ENCODE measurements at places on chromosomes 6 and 20.

- DNase-seq = no peak
These were observed 16.6 kb downstream of the DCDC2 start for GRCh38 chr6:24340998-24341938.

- DNase-seq = no peak
These were observed 21.0 kb upstream of the PRELID3B start for GRCh38 chr20:59063358-59064213.

DNA sequence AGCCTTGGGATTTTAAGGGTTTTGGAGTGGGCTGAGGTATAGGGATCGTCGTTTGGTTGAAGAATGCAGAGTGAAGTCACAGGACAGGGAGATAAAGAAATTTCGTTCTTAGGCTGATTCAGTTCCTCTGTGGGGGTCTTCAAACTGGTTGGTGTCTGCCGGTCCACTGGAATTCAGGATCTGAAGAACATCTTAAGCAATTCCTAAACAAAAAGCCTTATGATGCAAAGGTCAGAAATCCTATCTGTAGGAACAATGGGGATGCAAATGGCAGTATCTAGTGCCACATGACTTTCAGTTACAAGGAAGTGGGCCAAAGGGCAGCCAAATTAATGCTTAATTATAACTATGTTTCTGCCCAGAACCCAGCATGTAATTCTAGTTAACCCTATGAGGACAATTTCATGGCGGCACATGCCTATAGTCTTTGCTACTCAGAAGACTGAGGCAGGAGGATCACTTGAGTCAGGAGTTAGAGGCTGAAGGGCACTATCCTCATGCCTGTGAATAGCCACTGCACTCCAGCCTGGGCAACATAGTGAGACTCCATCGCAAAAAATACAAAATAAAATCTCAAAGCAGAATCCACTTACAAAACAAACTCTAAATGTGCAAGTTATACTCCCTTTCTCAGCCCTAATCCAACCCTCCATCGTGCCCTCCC is 4.6 kb upstream of the SLC2A10 start:
- no peak for DNase-seq

- DNase-seq = no peak
These were observed 30.6 kb downstream of the SPINT4 start for GRCh38 chr20:45752746-45753145.

DNA sequence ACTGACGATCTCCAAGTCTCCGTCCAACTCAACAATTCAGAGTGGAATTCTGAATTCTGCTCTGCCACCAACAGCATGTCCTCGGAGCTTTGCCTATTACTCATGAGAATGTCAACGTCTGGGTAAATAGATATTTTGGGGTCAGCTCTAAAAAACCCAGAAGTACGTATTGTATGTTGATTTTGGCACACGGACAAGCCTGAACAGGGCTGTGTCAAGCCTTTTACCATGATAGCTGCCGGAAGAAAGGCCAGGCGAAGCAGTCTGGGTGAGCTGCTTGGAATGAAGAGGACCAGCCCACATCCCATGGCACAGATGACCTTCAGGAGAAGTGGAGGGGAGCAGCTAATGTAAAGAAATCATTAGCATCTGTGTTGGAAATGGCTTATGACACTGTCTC is 88.0 kb upstream of the JAG1 start:
- no peak for DNase-seq

DNA sequence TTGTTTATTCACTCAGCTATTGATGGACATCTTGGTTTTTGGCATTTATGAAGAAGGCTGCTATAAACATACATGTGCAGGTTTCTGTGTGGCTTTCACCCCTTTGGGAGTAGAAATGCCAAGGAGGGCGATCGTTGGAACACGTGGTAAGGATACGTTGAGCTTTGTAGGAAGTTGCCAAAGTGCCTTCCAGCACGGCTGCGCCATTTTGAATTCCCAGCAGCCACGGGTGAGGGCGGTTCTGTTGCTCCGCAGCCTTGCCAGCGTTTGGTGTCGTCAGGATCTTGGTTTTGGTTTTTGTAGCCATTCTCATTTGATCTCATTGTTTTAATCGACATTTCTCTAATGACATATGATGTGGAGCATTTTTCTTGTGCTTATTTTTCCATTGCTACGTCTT is 21.8 kb downstream of the NTSR1 start:
- no peak for DNase-seq

- DNase-seq = no peak
These were observed 3.5 kb downstream of the SUMO4 start for GRCh38 chr6:149403534-149403933.

- DNase-seq = no peak
These were observed 58.1 kb downstream of the NUS1 start for GRCh38 chr6:117733341-117733740.

GRCh38 chr6:42627044-42627443 is 63.2 kb downstream of the UBR2 start:
- DNase-seq = no peak

GRCh38 chr6:79180052-79180451 is 54.4 kb downstream of the HMGN3 start:
- DNase-seq = no peak

DNA sequence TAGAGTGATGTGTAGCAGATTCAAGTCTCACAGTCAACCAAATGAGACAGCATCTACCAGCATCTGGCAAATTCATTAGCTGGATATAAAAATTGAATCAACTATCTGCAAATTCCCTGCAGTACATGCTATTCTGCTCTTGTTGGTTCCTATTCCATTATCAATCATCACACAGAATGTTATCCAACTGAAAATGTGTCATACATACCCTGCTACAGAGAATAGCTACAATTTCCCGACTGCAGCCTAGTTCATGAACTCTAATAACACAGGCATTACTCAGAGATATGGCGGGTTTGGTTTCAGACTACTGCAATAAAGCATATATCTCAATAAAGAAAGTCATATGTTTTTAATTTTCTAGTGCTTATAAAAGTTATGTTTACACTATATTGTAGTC is 78.4 kb downstream of the AHI1 start:
- DNase-seq = no peak

- DNase-seq = no peak
These were observed 174.5 kb downstream of the CD83 start for GRCh38 chr6:14292119-14292518.

- no peak for DNase-seq
These were observed 188.6 kb upstream of the FKBP1C start for GRCh38 chr6:63022631-63023030.

Measured in cortex of kidney (tissue), 1 donor.